NT2/D1 (cell line): ENCODE measurements at places on chromosomes 12 and 14.
A peak's percentile ranks its signal among the peaks of the same experiment; 100 is the strongest.

DNA sequence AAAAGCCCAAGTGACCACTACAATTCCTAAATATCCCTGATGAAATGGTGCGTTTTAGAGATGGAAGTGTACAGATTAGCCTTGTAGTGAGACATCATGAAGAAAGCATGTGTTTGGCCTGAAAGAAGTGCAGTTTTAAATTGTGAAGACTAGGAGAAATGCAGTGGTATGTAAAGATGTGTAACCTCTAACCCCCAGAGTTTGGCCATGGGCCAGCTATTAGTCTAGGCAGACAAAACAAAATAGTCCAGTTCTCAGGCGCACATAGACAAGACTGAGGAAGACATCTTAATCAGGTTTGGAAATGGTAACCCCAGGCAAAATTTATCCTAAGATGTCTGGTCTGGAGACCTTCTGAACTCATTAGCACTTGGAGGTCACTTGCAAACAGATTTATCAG, 23.4 kb downstream of the WBP11 start:
- DNase-seq, result no peak

DNA sequence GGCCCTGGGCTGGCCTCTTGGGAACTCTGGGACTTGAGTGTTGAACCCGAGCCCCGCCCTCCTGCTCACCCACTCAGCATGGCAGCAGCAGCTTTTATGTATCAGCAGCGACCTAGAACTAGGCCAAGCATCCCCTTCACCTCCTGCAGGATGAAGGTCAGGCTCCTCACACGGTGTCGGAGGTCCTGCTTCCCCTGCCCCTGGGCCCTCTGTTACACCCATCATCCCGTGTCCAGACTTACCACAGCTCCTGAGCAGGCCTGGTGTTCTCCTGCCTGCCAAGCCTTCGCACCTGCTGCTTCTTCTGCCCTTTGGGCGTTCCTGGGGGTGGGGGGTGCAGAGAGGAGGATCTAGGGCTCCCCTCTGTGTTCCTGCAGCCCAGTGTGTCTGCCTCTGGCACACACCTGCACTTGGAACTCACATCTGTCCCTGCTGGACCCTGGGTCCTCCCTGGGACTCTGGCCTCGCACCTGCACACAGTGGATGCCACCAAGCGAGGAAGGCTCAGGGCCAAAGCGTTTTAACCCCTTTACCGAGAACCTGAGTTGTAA, 80.3 kb downstream of the PAPOLA start:
- no peak for DNase-seq

DNA sequence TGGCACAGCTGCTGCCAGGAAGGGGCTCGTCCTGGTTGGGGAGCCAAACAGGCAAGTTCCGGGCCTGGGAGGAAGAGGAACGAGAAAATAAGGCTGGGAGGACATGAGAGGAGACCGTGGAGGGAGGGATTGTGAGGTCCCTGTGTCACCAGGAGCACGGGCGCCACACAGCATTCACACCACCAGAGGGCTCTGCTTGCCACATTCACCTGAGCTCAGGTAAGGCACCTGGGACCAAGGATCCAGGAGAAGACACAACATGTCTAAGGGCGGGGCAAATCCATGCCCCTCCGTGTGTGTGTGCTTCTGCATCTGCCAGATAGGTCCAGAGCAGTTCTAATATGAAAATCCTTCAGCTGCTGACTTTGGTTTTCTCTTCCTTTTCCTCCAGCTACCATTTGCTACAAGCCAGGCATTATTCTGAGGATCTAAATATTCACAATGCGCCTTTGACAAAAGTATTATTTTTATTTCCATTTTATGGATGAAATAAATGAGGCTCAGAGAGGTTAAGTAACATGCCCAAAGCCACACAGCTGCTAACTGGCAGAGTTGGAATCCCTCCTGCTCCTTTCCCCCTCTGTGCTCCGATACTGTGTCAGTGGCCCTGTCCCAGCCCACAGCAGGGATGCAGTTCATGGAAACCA, 14.6 kb downstream of the RAPGEF3 start:
- DNase-seq, result no peak

- no peak for DNase-seq
Observed at GRCh38 chr14:103130965-103131364, 7.7 kb downstream of the TNFAIP2 start.

- DNase-seq, result no peak
Observed at GRCh38 chr12:125129179-125129571, 63.9 kb downstream of the AACS start.

DNA sequence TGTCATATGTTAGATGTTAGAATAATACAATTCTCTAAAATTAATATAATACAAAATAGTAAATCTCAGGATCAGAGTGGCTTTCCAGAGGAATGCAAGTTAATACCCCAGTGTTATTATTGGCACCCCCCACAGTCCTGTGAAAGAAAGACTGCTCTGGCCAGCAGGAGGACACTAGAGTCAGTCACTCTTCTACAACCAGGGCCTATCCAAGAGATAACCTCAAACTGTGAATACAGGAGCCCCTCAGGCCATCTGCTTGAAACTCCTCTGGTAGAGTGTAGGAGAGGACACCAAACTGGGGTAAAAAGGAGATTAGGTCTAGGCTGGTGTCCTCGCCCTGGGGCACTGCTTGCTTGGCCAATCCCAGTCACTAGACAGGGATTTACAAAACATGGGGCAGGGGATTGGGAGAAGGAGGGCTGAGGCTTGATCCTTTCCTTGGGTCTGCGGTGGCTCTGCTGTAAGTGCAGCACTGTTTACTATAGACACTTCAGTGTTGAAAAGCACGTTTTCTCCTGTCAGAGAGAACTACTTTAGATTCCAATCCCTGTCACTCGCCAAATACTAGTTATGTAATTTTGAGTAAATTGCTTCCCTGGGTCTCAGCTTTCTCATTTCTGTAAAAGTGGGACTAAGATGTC, 44.5 kb upstream of the PTPRR start:
- no peak for DNase-seq

- DNase-seq, result no peak
Observed at GRCh38 chr14:71060825-71061455, 153.7 kb downstream of the PCNX1 start.

DNA sequence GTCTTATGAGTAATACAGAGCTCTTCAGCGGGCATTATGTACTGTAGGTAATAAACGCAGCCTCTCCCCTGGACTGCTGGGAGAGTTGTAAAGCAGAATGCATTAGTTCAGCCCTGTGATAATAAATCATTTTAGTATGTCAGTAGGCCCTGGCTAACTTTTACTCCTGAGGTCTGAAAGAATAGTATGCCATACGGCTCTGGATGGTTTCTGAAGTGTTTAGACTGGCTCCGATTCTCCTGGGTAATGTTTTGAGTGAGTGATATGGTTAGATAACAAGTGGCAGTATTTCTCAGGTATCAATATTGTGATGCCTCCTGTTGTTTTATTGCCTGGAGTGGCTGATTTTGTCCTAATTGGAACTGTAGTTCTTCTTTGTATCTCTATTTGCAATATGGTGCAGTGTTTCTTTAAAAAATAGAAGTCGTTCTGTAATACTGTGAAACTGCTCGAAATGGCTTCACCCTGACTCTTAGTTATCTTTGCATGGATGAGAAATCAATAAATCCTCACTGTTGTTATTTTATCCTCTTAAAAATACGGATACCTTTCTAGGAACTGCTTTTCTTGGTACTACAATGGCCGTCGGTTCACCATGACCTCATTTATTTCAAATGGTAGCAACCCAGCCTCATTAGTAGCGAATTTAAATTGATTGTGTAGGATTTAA, 100.2 kb downstream of the PDZRN4 start:
- DNase-seq, result no peak

DNA sequence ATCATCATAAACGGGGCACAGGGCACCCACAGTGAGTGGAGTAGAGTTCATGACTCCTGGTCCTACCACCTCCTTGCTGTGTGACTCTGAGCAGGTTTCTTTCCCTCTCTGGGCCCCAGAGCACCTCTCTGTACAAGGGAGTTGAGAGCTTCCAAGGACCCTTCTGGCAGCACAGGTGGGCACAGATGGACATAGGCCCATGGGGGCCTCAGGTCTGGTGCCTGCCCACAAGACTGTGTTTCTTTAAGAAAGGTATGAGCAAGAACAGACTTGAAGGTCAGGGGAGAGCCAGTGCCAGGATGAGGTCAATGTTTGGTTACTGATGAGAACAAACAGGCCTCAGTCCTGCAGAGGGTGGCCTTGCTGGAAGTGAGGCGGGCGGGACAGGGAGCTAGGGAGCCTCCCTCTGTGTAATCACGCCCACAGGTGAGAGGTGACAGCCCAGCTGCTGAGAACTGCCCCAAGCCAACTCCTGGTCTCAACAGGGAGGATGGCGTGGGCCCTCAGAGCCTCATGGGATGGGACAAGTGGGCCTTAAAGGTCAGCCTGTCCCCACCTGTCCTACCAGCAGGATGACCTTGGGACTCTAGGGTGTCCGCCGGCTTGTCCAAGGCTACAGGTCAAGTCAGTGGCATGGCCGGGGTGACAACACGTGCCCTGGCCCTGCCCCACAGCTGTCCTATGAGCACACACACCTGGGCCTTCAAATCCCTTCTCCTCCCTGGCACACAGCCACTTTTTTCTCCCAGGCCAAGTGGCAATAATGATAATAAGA, 49.1 kb downstream of the CCDC85C start:
- no peak for DNase-seq

DNA sequence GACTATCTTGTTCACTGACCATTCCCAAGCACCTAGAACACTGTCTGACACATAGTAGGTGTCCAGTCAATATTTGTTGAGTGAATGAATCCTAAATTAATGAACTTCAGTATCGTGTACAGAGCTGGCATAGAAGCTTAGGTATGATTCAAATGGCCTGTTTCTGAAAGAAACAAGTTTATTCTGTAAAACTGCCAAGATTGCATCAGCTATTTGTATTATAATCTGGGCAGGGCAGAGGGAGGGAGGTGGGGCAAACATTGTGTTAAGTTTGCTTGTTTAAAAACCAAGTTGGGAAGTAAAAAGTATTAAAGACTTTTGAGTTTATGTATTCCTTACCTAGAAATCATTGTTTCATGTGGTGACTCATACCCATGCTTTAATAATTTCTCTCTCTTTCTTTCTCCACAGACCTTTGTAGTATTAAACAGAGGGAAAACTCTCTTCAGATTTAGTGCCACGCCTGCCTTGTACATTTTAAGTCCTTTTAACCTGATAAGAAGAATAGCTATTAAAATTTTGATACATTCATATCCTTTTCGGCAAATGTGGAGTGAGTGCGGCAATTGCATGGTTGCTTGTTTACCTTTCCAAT, 92.8 kb downstream of the SCN8A start:
- no peak for DNase-seq

- peak; percentile 27 for DNase-seq
Observed at GRCh38 chr14:80404413-80404812, 193.1 kb upstream of the DIO2 start.
